Glutamatergic neuron (in vitro differentiated cells): ENCODE measurements at places on chromosomes 7 and 10. TPM values are rescaled to one million over a fixed set of nuclear protein-coding genes. Genes with fewer than 3 reads are reported as not detected.

HHEX gene
- total RNA-seq, result not detected

PLOD3 gene
- 47.1 TPM for total RNA-seq

CUZD1 gene
- 2.4 TPM for total RNA-seq

SHH gene
- total RNA-seq, result not detected

CCDC136 gene
- 202 TPM for total RNA-seq

INPP5A gene
- 36.3 TPM for total RNA-seq

- no peaks in the 10 kb centered on the region for H3K4me1 ChIP-seq
- no peak for DNase-seq
- H3K27ac ChIP-seq, result no peak overlapping the region
Observed at GRCh38 chr7:87816389-87816788, 59.8 kb downstream of the SLC25A40 start.

GRCh38 chr7:69596056-69596455 is 2.2 kb upstream of the AUTS2 start:
- no peak for DNase-seq
- peaks cover under 1% of the 10 kb centered on the region for H3K36me3 ChIP-seq
- no peak overlapping the region for H3K27ac ChIP-seq
- peaks cover 15% of the 10 kb centered on the region for H3K27me3 ChIP-seq
- H3K4me3 ChIP-seq, result peak overlapping the region; percentile 82

DNA sequence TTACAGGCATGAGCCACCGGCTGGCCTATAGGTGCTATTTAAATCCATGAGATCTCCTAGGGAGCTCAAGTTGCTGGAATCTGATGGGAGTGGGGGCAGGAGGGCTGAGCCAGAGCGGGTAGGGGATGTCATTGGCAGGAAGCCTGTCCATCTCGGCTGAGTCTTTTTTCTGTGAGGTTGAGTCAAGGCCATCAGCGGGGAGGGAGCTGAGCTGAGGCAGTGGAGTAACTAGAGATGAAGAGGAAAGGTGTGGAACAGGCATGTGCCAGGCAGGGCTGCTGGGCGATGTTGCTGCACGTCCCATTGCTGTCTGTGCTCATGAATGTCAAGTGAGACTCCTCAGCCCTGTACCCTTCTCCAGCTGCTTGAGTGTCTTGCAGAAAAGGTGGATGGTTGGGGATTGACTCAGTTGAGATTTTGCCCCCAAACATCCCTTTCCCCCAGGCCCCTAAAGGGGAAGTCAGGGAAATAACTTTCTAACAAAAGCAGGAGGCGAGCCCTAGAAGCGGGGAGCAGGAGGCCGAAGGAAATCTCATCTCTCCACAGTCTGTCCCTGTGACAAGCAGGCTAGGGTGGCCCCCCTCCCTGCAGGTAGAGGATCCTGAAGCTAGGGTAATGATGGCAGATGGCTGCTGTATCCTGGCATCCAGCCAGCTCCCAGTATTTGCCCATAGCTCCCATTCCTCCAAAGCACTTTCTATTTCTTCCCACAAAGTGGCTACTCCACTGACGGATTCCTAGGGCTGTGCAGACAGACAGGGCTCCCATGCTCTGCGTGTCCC is 5.4 kb downstream of the ATP6V1F start:
- no peak overlapping the region for H3K27ac ChIP-seq
- peak overlapping the region; percentile 73 for H3K4me3 ChIP-seq
- peaks cover 12% of the 10 kb centered on the region for H3K27me3 ChIP-seq

DNA sequence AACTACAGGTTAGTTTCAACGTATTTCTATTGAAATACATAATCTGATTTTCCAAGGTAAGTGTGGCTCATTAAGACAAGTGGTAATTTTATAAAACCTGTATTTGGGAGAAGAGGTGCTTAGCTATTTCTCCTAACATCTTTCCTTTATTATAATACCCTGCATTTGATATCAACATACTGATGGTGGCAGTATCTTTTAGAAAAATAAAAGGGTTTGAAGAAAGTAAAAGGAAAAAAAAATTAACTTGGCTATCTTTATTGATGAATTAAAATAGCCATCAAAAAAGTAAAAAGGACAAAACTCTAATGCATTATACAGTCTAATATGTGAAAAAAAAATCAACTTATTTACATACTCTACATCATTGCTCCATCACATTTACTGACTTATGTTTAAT is 68.0 kb downstream of the NRBF2 start:
- no peak overlapping the region for H3K27ac ChIP-seq
- no peak overlapping the region for H3K4me3 ChIP-seq
- no peak for DNase-seq
- no peaks in the 10 kb centered on the region for H3K36me3 ChIP-seq

DNA sequence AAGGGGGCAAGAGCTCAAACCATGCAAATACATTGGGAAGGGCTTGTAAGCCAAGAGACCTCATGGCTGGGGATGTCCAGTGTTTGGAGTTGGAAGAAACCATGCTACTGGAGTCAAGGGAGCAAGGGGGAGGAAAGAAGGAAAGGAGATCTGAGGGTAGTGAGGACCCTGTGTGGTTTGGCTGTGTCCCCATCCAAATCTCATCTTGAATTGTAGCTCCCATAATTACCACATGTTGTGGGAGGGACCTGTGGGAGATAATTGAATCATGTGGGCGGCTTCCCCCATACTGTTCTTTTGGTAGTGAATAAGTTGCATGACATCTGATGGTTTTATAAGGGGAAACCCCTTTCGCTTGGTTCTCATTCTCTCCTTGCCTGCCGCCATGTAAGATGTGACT is 56.5 kb upstream of the ADRB1 start:
- no peak overlapping the region for H3K4me3 ChIP-seq
- H3K4me1 ChIP-seq, result no peaks in the 10 kb centered on the region
- H3K27me3 ChIP-seq, result peaks cover 3% of the 10 kb centered on the region

- H3K4me1 ChIP-seq, result peaks cover 7% of the 10 kb centered on the region
- no peak overlapping the region for H3K27ac ChIP-seq
- DNase-seq, result no peak
- H3K27me3 ChIP-seq, result peaks cover 2% of the 10 kb centered on the region
- peaks cover 4% of the 10 kb centered on the region for H3K36me3 ChIP-seq
Observed at GRCh38 chr10:44307691-44308090, 77.2 kb downstream of the CXCL12 start.

GRCh38 chr10:104331208-104331838 is 6.9 kb downstream of the ITPRIP start:
- peaks cover 16% of the 10 kb centered on the region for H3K27me3 ChIP-seq
- no peak for DNase-seq
- H3K4me3 ChIP-seq, result peak overlapping the region; percentile 45
- H3K4me1 ChIP-seq, result peaks cover 75% of the 10 kb centered on the region
